EL (cell line): ENCODE measurements at places on chromosomes 7 and 10.

GRCh38 chr7:43648473-43649406 is 65.8 kb downstream of the STK17A start:
- DNase-seq: peak; percentile 72

DNA sequence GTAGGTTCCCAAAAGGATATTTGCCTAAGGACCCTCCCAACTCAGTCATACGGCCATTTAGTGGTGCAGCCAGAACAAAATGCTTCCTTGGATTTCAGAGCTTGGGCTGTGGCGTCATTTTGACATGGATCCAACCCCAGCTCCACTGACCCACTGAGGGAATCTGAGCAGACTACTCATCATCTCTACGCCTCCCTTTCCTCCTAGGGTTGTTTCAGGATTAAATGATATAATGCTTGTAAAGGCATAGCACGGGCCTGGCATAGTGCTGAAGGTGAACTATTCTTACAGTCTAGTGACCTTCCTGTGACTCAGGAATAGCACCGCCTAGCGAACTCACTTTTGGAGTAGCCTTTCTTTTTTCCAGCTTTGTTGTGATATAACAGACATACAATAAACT is 70.3 kb upstream of the LOXL4 start:
- no peak for DNase-seq

DNA sequence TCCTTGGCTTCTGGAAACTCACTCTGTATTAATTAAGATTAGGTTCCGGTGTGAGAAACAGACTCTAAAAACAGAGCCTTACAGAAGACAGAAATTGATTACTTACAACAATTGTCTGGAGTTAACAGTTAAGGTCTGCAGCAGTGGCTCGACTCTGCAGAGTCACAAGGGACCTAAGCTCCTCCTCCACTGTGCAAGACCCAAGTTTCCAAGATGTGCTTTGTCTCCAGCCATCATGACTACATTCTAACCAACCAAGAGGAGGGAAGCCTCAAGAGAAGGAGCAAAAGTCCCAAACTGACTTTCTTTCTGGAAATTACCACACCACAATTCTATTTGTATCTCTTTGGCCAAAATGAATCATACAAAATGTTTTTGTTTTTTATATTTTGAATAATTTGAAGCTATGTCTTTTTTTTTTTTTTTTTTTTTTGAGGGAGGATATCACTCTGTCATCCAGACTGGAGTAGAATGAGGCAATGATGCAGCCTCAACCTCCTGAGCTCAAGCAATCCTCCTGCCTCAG is 14.2 kb upstream of the ODAD2 start:
- no peak for DNase-seq

DNA sequence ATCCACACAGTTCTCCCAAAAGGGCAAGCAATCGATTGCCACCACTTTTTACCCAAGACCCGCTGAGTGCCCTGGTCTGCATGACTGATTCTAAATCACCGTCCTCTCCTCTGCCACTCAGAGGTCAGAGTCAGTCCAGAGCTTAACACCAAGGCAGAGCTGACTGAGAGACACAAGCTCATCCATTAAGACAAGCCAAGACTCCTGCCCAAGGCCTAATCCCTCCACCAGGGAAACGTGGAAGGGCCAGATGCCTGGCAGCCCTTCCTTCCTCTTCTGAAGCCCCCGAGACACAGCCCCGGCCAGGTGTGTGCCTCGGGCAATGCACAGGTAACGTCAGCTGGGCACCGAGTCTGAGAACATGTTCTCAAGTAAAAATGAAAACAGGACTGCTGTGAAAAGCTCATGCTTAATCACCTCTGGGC is 51.7 kb downstream of the DIP2C start:
- DNase-seq: no peak

DNA sequence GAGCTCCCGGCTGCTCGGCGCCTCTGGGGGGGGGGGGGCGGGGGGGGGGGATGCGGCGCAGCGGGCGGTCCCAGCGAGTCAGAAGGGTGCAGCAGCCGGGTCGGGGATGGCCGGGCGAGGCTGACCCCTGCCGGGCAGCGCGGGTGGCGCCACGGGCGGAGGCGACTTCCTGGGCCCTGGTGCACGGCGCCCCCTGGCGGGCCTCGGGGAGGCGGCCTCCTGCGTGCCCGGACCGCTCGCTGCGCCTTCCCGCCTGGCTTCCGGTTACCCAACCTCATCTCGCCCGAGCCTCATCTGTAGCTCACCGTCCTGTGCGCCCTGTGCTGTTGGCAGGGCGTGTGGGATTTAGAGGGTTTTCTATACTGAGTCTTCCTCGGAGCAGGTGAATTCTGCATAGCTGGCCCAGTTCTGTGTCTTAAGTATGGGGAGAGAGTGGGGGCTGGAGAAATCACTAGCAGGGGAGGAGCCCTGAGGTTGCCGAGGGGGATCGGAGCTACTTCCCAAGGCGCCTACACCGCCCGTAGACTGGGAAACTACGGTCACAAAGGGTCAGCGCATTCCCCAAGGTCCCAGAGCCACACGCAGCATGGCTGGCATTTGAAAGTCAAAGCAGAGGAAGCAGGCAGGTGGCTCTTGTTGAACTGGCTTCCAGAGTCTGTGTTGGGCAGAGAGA is 28.3 kb upstream of the WDFY4 start:
- peak; percentile 90 for DNase-seq

DNA sequence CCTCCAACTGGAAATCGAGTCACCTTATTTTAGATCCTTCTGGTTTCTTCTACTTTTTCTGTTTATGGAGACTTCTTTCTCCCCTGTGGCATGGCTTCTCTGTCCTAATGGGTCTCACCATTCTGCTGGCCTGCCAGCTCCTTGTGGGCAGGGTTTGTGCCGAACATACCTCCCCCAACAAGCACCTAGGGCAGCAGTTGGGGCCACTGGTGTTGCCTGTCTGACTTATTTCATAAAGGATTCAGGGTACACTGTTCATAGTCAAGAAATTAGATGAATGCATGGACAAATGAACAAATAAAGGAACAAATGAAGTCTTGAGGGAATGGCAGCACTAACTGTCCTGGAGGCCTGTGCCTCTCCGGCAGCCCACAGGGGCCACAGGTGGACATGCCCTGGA is 55.6 kb upstream of the DOCK1 start:
- DNase-seq: no peak

- DNase-seq: no peak
Observed at GRCh38 chr10:24242562-24242961, 33.6 kb downstream of the KIAA1217 start.

- no peak for DNase-seq
Observed at GRCh38 chr10:117619707-117620405, 77.3 kb downstream of the EMX2 start.

GRCh38 chr7:101940151-101940550 is 122.7 kb downstream of the CUX1 start:
- no peak for DNase-seq

- DNase-seq: no peak
Observed at GRCh38 chr10:1410032-1410431, 327.3 kb downstream of the ADARB2 start.

- DNase-seq: no peak
Observed at GRCh38 chr7:68309806-68310205, 1288.5 kb upstream of the AUTS2 start.

DNA sequence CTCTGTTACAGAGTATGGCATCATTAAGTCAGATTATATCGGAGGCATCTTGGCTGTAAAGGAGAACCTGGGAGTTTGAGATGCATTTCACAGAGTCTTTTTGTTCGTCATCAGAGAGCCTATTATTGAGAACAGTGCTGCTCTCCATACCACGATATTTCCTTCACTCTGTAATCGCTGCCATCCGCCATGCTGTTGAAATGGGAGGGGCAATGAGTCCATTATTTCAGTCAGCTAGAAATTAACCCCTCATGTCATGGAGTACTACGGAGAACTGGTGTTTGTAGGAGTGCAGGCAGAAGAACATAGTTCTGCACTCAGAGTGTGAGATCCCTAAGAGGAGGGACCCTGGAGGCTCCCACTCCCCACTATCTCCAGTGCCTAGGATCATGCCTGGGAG is 59.2 kb downstream of the SLC16A12 start:
- no peak for DNase-seq

- no peak for DNase-seq
Observed at GRCh38 chr10:4685491-4685890, 140.5 kb upstream of the AKR1E2 start.

DNA sequence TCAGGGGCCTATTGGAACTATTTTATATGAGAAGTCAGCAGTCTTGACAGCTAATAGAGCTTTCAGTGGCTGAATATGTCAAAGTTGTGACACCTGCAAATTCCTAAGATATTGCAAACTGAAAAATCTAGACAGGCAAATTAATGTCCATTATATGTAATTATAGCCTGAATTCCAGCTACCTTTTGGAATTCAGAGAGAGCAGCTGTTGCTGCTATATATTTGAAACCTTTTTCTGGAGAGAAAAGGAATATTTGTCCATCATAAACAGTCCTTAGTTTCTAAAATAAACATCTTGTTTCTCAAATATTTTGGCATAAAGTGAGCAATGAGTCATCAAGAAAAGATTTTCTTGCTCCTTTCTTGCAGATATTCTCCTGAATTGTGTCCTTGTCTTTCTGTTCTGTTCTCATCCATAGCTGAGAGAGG is 408.9 kb upstream of the SEMA3D start:
- peak; percentile 60 for DNase-seq

- DNase-seq: peak; percentile 96
Observed at GRCh38 chr10:3525832-3526449, 259.1 kb downstream of the KLF6 start.

GRCh38 chr7:22564511-22565045 is 64.6 kb upstream of the STEAP1B start:
- DNase-seq: peak; percentile 97

GRCh38 chr10:21279217-21279575 is 246.3 kb downstream of the SKIDA1 start:
- no peak for DNase-seq

DNA sequence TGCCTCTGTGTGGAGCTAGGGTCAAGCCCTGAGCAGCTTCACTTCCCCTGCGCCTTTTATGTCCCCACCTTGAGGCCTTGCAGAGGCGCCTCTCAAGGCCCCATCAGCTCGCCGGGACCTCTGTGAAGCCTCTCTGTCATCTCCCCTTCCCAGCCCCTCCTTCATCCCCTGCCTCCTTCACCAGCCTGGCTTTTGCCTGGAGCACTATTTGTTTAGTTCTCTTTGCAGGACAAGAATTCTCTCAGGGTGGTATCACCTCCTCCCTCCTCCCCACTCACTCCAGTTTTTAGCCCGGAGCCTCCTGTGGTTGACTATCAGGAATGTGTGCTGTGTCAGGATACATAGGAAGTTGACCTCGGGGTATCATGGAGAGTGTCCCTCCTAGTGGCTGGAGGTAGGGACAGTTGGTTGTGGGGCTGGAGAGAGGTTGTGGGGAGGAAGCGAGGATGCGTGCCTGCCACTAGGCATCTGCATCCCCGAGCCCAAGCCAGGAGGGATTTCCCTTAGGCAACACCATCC is 89.8 kb upstream of the ANLN start:
- DNase-seq: peak; percentile 47

GRCh38 chr7:25351761-25352160 is 123.5 kb upstream of the NPVF start:
- no peak for DNase-seq

- DNase-seq: no peak
Observed at GRCh38 chr7:105230486-105230885, 158.2 kb downstream of the SRPK2 start.

DNA sequence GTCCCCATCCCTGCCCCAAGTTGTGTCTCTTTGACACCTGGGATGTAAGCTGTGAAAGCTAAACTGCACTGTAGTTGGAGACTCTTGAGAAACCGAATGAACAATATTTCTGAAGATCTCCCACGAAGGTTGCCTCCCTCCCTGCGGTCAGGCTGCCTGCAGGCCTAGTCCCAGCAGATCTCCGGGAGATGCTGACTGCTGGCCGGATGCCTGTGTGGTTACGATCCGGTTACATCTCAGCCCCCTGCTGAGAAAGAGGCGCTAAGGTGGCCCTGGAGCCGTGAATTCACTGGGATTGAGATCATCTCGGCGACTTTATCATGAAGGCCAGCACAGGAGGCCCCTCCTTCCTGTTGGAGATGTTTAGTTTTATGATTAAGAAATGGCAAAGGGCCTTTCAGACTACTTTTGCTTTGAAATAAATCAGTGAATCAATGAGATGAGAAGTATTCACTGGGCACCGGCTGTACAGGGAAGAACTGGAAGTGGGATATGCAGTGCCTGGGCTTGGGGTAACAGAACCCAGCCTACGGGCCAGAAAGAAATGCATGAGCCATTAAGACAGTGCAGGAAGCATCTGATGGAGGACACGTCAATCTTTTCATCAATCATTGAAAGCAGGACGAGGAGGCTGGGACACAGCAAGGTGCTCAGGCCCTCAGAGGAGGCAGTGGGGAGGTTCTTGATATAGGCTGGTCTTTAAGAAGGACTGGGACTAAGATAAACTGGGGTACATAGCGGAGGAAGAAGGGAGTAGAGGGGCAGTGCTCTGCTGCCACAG is 177.6 kb downstream of the PRKAG2 start:
- peak; percentile 97 for DNase-seq

- DNase-seq: peak; percentile 48
Observed at GRCh38 chr7:332646-333392, 42.8 kb downstream of the FOXL3 start.

DNA sequence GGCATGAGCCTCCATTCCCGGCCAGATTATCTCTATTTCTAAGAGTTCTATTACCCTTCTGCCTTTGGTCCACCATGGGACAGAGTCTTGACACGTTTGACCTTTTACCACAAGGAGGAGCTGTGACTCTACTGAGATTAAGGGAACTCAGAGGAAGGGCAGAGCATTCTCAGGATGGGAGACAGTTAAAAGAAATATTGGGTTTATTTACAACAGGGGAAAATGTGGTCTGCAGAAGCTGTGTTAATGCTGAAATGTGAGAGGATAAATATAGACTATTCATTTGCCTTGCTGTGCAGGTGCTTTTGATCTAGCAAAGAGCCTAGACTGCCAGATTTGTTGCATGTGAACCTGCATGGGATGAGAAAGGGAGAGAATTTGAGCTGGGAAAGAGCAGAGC is 45.8 kb upstream of the PRSS58 start:
- DNase-seq: no peak

GRCh38 chr10:3173171-3173878 is 743 bp upstream of the PITRM1 start:
- DNase-seq: no peak

- no peak for DNase-seq
Observed at GRCh38 chr7:158556721-158557440, 30.7 kb downstream of the PTPRN2 start.

DNA sequence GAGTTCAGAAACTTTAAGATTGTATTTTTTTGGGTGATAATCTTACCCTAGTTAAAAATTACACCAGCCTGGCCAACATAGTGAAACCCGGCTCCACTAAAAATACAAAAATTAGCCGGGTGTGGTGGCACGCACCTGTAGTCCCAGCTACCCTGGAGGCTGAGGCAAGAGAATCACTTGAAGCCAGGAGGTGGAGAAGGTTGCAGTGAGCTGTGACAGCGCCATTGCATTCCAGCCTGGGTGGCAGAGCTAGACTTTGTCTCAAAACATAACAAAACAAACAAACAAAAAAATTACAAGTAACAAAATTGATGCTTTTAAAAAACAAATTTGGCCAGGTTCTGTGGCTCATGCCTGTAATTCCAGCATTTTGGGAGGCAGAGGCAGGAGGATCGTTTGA is 76.7 kb downstream of the ANKRD61 start:
- DNase-seq: no peak
